Hematopoietic multipotent progenitor cell treated with erythropoietin and hydrocortisone succinate and interleukin-3 and kit ligand, for 4 days (in vitro differentiated cells): ENCODE measurements at places on chromosomes 3 and 15.

- peak; percentile 79 for DNase-seq
These were observed 56.0 kb downstream of the KBTBD12 start for GRCh38 chr3:127970966-127971592.

DNA sequence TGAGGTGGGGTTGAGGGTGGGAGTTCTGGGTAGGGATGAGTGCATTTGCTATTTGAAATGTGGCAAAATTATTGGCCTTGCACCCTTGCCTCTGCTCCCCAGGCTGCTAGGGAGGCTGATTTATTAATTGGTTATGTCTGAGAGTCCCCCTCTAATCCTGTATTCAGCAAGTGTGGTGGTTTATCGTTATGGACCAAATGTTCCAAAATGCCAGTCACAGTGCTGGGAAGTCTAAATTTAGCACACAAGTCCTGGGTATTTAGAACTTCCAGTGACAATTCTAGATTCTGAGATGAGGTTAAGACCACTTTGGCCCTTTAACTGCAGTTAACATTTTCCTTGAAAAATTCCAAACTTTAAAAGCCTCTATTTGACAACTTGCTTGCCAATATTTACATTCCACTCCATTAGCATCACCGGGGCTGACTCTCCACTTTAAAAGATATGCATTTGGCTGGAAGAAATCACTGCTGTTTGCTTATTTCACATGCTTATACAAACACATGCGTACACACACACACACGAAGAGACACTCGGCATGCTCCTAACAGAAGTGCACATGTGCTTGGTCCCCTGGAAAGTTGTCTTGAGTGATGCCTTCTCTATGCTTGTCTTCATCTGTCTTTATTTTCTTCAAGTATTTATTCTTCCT, 247.7 kb downstream of the IL20RB start:
- DNase-seq, result no peak

DNA sequence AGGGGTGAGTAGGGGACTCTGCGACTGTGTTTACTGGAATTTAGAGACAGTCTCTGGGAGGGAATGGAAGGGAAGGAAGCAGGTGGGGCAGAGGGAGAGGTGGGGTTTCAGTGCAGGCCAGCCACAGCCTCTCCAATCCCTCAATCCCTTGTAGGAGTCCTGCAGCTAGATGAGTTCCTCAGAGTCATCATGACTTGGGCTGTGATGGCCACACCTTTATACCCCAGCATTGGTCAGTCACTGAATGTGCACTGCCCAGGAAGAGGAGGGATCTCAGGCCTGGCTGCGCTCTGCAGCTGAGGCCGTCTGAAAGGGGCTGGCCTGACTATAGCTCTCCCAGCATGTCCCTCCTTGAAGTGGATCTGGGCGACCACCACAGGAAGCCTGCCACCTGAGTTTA, 67.3 kb upstream of the GLCE start:
- peak; percentile 77 for DNase-seq

DNA sequence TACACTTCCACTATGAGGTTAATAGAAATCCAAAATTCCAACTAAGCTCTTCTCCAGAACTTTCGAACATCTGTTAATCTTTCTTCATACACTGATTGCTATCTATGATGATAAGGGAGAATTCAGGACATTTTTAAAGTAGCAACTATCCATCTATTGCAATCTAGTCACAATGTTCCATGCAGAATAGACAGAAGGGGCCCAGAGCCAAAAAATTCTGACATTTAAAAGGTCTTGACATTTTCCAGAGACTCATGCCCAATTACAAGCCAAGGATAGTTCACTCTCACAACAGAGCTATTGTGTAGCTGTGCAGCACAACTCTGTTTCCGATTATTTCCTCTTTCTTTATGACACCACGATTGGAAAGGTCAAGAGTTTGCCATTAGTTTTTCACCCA, 999.7 kb upstream of the ALCAM start:
- DNase-seq, result no peak

DNA sequence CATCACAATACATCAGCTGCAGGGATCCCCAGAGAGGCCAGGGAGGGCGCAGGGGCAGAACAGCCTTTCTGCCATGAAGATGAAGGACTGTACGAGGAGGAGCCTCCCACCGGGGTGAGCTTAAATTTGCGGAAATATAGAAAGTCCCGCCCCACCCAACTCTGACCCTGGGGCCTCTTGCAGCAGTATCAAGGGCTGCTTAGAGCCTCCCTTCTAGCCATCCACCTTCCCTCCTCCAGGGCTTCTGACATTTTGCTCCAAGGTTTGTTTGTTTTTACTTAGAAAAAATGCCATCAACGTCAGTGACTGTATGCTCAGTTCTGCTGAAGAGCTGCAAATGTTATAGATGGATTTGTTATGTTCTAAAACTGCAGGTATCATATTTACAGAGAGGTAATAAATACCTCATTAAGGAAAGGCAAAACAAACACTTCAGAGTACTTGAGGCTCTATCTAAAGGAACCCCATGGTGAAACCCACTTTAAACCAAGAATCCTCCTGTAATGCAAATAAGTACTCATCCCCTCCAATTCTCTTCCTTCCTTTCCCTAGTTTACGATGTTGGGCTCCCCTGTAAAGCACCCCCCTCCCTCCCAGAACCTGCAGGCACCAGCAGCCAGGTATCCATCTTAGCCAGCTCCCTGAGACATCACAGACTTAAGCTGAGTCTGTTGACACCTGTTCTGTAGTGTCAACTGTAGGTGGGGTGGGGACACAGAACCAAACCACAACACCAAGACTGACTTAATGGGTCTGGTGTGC, 30.5 kb downstream of the RFTN1 start:
- peak; percentile 86 for DNase-seq

- DNase-seq, result no peak
These were observed 48.3 kb downstream of the CLDN11 start for GRCh38 chr3:170467007-170467406.

- peak; percentile 65 for DNase-seq
These were observed 6.4 kb downstream of the CADM2 start for GRCh38 chr3:84965141-84965540.

DNA sequence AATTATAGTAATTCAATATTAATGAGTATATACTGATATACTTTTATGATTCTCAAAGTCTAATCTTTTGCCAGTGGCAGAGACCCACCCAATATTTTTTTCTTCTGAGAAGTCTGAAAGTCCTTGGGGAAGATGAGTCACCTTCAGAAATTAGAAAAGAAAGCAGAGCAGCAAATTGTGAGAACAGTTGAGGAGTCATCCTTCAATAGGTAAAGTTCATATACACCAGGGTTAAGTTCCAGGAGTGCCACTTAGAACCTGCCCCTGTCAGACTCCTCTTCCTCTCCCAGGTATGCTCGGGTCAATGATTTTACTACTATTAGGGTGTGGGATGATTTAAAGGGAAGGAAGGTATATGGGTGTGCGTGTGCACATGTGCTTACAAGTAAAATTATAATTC, 7.1 kb downstream of the CLRN1 start:
- DNase-seq, result no peak

DNA sequence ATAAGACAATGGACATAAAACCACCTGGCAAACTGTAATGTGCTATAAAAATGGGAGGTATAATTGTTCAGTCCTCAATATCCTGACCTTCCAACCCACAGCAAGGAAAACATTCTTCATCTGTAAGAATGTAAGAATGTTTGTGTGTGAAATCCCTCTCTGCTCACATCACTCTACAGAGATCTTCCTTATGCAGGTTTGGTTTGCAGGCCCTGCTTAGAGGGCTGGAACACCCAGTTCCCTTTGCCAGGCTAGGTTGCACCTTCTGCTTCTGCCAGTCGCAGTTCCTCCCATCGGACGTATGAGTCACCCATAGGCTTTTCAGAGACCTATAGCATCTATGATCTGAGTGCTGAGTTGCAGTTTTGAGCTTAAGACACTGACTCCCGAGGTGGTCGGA, 24.1 kb upstream of the MINAR1 start:
- DNase-seq, result no peak

DNA sequence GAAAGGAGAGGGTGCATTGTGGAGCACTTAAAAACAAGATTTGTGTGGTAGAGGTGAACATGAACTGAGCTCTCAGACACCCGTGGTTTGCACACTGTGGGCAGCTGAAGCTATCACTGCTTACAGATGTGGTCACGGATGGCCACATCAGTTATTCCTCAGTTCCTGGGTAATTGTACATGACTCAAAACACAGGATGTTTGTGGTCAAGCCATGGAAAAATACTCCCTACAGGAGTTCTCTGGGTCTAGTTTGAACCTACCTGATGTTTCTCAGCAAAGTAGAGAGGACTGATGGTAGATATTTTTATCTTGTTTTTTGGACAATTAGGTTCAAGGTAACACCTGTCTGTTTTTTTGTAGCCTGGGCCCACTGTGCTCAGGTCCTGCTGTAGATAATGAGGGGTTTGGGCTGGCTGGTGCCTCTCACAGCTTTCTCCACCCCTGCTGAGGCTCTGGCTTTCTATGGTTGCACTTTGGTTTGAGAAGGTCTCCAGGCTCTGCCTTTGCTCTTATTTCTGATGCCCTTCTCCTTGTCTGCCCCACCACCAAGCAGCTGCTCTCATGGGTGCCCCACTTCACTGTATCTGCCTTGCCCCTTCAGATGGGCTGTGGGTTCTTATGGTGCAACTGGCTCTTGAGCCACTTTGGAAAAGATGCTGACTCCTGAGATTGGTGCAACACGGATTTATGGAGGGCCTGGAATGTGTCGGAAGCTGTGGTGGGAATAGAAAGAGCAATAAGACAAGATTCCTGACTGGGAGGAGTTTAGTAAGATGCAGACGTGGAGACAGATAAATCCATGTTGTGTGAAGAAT, 40.1 kb downstream of the CDCP1 start:
- peak; percentile 48 for DNase-seq

DNA sequence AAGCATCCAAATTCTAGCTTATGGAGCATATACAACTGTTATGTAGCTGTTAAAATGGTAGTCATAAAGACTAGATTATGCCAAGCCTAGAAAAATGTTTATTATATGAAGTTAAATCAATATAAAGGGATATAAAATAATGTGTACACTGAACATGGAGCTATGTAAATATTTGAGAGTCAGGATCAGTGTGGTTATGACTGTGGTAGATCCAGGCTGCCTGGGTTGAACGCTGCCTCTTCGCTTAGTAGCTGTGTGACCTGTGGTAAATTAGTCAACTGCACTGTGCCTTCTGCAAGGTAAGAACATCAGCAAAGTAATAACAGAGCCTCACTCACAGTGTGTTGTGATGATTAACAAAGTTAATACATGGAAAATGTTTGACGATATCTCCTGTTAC, 212.2 kb downstream of the RBMS3 start:
- DNase-seq, result no peak

- no peak for DNase-seq
These were observed 625.4 kb downstream of the TBL1XR1 start for GRCh38 chr3:176571926-176572325.

GRCh38 chr3:145959457-145960088, 201.4 kb downstream of the PLOD2 start:
- DNase-seq, result no peak

DNA sequence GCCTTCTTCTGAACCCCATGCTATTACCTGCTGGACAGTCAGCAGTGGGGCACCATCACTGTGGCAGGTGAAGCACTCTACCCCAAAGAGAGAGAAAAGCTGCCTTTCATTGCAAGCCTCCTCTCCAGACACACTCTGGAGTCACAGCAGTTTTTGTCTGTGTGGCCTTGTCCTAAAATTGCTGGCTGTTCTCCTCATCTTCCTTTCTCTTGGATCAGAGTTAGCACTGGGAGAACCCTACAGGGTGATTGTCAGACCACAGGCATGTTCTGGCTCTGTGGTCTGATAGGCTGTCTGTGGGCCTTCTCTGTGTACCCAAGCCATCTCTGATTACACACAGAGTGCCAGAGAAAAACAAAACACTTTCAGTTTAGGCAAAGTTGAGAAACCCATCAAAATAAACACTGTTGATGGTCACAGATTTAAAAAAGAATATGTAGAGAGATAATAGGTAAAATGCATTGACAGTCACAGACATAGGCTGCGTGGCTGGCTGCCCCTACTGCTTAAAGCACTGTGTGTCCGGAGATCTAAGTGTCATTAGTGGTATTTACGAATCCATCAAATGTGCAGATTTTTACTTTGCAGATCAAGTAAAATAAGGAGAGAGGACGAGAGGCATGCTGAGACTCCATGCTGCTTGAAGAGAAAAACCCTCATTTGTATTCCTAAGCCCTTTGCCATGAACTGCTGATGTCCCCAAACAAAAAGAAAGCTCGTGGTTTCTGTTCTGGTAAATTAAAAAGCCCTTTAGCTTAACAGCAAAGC, 689.9 kb downstream of the TUSC7 start:
- no peak for DNase-seq

GRCh38 chr3:154121701-154122551, 736 bp downstream of the ARHGEF26 start:
- DNase-seq, result peak; percentile 47

DNA sequence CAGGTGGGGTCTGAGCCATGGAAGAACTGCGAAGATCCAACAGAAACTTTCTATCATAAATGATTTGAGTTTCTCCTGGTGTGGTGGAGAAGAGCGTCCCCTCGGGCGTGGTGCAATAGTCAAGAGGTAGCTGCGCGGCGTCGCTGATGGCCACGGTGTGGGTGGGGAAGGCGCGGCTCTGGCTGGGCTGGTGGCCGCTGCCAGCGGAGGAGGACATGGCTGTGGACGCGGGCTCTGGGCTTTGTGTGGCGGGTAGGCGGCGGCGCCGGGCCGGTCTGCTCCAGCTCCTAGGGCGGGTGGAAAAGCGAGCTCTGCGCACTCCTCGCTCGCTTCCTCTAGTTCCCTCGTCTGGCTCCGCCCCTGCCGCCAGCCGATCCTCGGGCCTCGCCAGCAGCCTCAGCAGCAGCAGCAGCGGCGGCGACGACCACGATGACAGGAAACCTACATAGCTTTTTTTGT, 5.9 kb downstream of the STARD9 start:
- peak; percentile 93 for DNase-seq

GRCh38 chr3:146325170-146325569, 74.3 kb upstream of the PLSCR4 start:
- no peak for DNase-seq

- DNase-seq, result no peak
These were observed 43.3 kb downstream of the TUBGCP4 start for GRCh38 chr15:43414196-43414595.

DNA sequence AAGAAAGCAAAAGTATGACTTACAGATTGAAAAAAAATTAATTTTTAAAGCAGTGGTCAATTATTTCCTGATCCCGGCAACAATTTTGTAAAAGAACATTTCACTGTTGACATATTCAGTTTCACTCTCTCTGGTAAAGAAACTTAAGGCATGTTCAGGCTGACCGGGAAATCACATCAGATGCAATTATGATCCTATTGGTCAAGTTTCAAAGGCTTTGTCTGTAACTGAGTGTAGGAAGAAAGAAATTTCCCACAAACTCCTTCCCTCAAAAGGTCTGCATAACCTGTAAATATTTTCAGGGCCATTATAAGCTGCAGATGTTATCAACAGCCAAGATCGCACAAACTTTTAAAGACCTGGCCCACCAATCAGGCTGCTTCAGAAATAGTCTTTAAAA, 205.4 kb upstream of the IGF1R start:
- no peak for DNase-seq

DNA sequence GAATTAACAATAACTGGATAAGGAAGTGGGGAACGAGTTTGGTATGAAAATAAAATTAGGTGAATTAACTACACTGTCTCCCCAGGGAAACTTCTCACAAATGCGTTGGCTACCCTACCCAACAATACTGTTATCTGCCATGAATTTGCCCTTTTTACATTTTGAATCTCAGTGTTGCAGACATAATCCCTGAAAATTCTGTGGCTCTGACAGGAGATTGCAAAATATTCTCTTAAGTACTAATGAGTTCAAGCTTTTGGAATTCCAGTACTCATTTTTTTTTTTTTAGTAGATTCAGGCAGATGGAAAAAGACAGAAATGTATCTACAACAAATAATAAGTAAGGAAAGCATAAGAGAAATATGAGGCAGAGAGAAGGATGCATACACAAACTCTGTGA, 332.6 kb downstream of the LSAMP start:
- no peak for DNase-seq

GRCh38 chr3:65313666-65314065, 625.9 kb upstream of the ADAMTS9 start:
- DNase-seq, result no peak
